ENCODE measurements at places on chromosomes 4 and X. TPM values are rescaled to one million over a fixed set of nuclear protein-coding genes. Genes with fewer than 3 reads are reported as not detected.

The FRMPD4 gene
- total RNA-seq = not detected

The ZXDA gene
- 11.8 TPM for total RNA-seq

The FGD1 gene
- total RNA-seq = 2.7 TPM

The SRPX2 gene
- total RNA-seq = 73.3 TPM

The AMMECR1 gene
- total RNA-seq = 8.1 TPM

The SSX2 gene
- 0.14 TPM for total RNA-seq

The FGFRL1 gene
- 16.4 TPM for total RNA-seq

The TBC1D9 gene
- total RNA-seq = 75.9 TPM

The ADRA2C gene
- not detected for total RNA-seq

The TMEM150C gene
- 4.4 TPM for total RNA-seq

The EXOSC9 gene
- total RNA-seq = 42.9 TPM

The ARMCX2 gene
- 44.7 TPM for total RNA-seq

The FRMD7 gene
- total RNA-seq = not detected

The CT45A3 gene
- not detected for total RNA-seq

The SULT1B1 gene
- 55.5 TPM for total RNA-seq

The PDE6B gene
- total RNA-seq = 3.9 TPM

The GABRG1 gene
- not detected for total RNA-seq

The BCORL1 gene
- total RNA-seq = 2.0 TPM

- no peak for DNase-seq
Measured at GRCh38 chrX:132409780-132410556, 78.9 kb downstream of the MBNL3 start.

DNA sequence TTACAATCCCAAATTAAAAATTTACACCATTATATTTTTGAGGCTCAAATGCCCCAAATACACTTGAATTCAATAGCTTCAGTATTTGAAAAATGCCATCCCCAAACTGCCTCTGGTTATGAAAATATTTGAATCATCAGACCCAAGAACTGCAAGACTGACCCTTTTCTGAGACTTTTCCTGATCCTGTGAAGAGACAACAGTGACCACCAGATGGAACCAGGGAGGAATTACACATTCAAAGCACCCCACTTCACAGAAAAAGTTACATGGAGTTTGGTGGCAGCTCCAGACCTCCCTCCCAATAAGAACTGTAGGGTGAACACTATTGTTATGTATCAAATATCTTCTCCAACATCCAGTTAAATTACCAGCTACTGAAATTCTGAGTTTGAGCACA lies 44.0 kb upstream of the SCD5 start:
- no peak for DNase-seq

DNA sequence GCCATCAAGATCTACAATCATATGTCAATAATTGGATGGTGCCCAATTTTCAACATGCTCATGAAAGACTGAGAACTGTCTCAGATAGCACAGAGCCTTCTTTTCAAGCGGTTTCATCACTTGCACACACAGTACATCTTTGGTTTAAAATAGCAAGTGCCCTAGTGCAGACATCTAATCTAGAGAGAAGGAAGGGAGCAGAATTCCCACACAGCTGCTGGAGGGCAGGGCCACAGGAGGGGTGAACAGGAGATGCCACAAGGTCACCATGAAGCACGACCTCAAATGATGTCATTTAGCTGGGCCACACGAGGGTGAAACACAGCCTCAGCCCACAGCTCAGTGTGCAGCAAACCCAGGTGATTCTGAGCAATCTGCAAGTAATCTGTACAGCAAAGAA lies 24.3 kb downstream of the LEF1 start:
- DNase-seq = no peak

DNA sequence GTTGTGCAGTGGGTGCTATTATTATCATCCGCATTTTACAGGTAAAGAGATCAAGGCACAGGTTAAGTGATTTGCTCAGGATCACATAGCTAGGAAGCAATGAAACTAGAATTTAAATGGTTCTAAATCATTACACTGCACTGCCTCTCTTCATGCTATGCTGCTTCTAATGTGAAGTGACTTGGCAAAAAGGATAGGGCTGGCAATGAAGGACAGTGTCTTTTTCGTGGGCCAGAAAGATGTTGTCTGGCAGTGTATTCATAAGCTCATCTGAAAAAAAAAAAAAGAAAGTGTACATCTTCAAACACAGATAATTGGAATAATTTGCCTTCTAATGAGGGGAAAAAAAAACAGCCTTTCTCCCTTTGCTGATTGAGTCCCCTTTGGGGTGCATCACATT lies 132.2 kb upstream of the FUNDC1 start:
- no peak for DNase-seq

DNA sequence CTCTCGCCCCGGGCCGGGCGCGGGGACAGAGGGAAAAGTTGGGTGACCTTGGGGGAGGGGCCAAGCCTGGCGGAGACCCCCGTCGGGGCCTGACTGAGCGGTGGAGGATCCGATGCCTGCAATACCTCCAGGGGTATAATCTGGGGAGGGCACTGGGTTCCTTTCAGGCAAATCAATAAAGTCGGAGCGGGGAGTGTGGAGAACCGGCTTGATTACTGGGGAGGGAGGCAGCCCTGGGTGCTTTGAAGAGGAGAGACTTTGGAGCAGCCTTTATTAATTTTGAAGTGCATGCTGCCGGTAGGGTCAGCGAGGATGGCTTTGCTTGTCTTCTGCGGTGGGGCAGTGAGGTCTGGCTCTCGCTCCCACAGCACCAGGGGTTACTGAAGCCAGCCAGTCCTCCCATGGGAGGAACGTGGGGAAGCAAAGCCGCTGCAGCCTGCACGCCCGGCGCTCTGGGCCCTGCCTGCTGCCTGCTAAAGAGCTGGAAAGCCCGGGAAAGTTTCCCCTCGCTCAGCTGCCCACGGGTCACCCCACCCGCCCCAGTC lies 403 bp upstream of the LGI2 start:
- DNase-seq = no peak

- peak; percentile 68 for DNase-seq
Measured at GRCh38 chr4:124111922-124112321, 600.6 kb downstream of the ANKRD50 start.

DNA sequence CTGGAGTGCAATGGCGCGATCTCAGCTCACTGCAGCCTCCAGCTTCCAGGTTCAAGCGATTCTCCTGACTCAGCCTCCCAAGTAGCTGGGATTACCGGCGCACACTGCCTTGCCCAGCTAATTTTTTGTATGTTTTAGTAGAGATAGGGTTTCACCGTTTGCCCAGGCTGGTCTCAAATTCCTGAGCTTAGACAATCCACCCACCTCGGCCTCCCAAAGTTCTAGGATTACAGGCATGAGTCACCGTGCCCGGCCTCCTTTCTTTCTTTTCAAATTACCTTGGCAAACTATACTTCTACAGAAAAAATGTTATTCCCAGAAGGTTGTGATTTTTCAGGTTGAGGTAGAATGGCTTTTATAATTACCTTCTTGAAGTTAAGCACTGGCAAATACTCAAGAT lies 321.9 kb upstream of the PRPS2 start:
- no peak for DNase-seq

DNA sequence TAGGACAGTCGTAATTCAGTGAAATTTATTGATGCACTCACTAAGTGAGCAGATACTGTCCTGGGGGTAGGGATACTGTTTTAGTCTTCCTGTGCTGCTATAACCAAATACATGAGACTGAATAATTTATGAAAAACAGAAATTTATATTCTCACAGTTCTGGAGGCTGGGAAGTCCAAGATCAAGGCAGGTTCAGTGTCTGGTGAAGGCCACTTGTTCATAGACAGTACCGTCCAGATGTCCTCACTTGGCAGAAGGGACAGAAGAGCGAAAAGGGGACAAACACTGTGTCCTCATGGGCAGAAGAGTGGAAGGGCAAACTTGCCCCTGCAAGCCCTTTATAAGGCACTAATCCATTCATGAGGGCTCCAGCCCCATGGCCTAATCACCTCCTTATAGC lies 45.6 kb downstream of the PGRMC2 start:
- DNase-seq = no peak

DNA sequence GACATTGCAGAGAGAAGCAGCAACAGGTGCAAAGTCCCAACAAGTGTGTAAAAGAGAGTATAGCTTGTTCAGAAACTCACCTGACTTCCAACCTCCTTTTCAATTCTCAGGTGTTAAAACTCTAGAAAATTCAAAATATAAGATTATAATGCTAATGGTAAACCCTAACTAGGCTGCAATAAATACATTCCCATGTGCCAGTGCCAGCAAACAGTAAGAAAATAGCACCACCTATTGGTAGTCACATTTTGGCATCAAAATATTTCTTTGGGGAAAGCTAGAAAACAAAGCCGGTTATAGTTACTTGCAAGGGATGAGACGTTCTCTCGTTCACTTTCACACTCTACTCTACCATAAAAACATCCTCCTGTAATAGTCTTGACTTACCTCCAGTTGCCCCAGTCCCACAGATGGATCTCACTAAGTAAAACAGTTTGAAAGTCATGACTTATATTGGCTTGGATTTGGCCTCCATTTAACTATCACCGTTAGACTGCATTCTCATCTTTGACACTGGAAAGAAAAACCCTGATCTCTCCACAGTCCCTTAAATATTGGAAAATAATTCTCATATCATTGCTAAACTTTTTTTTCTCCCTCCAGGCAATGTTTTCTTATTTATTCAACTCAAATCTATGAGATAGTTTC lies 9.6 kb downstream of the BMP3 start:
- no peak for DNase-seq

GRCh38 chrX:36160081-36160480 lies 240.5 kb downstream of the CFAP47 start:
- DNase-seq = no peak

GRCh38 chrX:68433155-68433980 lies at the start of gene OPHN1:
OPHN1 (minus strand) TSS chrX:68433495; CDS start chrX:68433020, 475 bp downstream.
- peak; percentile 19 for DNase-seq

DNA sequence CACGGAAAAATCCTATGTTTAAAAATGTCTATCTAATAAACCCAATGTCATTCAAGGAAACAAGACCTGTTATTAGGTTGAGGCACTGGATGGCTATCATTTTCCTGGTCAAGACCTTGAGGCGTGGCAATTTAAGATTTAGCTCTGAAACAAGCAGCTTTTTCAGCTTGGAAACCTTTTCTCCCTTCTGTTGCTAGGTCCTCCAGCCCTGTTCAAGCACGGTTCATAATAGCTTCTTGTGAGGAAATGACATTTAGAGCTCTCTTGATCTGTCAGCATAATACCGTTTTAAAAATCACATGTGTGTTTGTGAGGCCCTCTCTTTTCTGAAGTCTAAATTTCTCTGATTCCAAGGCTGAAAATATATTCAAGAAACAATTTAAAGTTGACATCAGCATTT lies 133.6 kb upstream of the GRPR start:
- no peak for DNase-seq

DNA sequence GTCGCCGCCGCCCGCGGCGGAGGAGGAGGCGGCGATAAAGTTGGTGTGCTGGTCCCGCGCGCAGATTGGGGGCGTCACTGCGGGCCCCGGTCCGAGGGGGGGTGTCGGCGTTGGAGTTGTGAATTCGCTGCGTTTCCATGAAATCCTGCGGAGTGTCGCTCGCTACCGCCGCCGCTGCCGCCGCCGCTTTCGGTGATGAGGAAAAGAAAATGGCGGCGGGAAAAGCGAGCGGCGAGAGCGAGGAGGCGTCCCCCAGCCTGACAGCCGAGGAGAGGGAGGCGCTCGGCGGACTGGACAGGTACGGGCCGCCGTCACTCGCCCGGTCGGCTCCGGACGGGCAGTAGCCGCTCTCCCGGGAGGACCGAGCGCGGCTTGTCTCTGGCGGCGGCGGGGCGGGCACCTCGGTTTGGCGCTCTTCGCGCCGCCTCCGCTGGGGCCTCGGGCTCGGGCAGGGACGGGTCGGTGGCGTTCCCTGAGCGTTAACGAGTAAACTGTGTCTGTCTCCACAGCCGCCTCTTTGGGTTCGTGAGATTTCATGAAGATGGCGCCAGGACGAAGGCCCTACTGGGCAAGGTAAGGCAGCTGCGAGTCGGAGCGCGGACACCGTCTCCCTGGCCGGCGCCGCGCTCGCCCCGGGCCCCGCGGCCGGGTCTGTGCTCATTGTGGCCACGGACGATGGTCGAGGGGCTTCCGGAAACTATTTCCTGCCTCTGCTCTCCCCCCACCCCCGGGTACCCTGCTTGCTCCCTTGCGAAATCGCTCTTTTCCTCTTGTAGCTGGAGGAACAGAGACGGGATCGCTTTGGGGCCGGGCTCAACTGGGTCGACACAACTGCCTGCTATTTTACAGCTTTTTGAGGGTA lies 658 bp downstream of the KDM6A start:
- no peak for DNase-seq

GRCh38 chr4:165873298-165874071 lies 448 bp downstream of the TLL1 start:
- DNase-seq = no peak

DNA sequence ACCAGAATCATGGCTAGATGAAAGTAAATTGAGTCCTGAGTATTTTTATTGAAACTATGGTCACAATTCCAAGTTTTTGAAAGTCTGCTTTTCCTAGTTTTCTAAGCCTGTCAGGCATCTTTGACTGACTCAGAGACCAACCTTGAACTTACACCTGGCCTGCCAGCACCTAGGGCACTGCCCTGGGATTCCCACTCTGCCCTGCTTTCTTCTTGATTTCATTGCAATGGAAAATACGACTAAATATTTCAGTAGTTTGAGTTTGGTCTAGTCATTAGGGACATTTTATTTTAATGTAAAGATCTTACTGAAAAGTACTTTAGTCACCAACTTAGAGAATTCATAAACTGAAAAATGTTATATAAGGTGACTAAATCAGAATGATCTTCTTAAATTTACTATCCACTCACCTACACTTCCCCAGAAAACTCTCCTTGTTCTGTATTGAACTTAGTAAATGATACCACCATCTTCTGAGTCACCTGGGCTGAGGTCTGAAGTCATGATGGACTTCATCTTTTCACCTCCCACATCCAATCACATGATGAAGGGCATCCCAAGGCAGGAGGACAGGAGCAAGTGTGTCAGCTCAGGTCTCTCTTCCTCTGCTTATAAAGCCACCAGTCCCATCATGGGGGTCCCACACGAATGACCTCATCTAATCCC lies 11.6 kb upstream of the PYURF start:
- DNase-seq = no peak

- no peak for DNase-seq
Measured at GRCh38 chrX:65987811-65988210, 52.1 kb downstream of the VSIG4 start.

DNA sequence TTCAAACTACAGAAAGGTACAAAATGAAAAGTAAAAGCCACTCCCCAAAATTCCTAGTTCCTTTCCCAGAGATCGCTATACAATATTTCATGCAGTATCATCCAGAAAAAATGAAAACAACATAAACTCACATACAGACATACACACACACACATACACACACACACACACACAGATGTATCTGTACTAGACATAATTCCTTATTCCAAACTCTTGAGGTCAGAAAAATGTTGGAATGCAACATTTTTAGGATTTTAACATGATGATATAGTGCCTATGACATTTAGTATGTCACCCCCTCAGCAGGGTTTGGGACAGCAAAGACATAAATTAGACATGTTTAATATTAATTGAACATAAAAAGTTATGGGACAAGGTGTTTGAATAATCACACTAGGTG lies 73.4 kb upstream of the LHFPL1 start:
- DNase-seq = no peak

DNA sequence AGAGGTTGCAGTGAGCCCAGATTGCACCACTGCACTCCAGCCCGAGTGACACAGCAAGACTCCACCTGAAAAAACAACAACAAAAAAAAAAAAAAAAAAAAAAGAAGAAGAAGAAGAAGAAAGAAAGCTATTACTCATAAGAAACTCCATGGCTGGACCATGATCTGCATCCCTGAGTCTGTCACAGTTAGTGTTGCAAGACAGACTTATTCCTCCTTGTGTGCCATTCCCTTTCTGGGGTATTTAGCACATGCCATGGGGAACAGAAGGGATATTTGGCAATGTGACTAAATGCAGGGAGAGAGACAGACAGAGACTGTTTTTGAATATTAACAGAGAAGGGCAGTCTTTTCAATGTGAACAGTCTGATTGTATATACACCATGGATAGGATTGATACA lies 16.7 kb upstream of the PDS5A start:
- no peak for DNase-seq

Data from pulmonary artery endothelial cell (primary cell).